ENCODE measurements at places on chromosomes 4 and X.

DNA sequence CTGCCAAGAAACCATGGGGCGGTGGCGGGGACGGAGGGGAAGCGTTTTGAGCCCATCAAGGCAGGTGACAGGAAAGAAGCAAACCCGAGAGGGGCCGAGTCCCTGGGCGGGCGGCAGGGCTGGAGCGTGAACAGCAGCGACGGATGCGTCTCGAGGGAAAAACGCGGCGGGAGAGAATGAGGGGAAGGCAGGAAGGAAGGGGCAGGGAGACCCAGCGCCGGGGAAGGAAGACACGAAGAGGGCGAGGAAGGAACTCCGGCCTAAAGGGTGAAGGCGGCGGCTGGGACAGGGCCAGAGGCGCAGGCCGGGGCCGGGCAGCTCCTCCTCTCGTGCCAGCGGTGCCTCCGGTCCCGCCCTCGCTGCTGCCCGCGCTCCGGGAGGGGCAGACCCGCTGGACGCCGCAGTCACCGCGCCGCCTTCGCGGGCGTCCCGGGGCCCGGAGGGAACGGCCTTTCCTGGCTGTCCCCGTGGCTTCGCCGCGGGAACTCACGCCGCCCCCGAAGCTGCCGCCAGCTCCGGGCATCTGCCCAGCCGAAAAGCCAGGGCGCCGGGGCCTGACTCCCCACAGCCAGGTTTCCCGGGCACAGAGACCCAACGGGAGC, 751 bp upstream of the RGS12 start:
- peak; percentile 13 for DNase-seq

DNA sequence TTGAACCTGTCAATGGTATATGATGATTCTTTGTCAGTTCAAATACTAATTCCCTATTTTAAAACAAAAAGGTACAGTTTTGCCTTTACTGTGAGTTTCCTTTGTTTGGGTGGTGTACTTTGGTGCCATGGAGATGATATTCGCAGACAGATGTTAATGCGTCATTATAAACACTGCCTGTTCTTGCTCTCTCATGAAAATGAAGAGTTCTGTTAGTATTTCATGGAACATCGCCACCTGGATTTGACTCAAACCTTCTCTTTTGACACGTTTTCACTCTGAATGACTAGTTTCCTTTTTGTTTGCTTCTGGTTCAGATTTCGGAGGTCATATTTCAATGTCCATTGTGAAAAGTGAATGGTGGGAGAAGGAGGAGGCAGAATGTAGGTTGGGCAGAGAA, 6.9 kb upstream of the CTSO start:
- no peak for DNase-seq

GRCh38 chr4:78940752-78941151, 1.5 kb upstream of the PAQR3 start:
- DNase-seq, result no peak

- no peak for DNase-seq
Observed at GRCh38 chr4:133624744-133625143, 475.6 kb downstream of the PCDH10 start.

- peak; percentile 89 for DNase-seq
Observed at GRCh38 chrX:150688911-150689451, 4.2 kb upstream of the MTMR1 start.

DNA sequence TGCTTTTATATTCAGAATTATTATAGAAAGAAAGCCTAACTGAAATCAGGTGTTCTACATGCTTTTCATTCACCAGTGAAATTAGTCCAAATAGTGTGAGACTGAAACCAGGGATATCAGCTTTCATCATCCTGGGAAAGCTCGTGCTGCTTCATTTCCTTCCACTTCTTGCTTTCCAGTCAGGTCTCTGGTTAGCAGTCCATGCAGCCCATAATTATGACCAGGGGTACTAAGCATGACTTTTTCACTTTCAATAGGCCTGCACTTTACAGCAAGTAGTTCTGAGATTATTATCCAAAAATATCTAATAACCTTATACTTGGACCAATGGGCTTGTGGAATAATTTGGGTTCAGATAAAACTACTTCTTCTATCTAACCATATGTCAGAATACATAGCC, 673.2 kb upstream of the MAGEB2 start:
- no peak for DNase-seq

DNA sequence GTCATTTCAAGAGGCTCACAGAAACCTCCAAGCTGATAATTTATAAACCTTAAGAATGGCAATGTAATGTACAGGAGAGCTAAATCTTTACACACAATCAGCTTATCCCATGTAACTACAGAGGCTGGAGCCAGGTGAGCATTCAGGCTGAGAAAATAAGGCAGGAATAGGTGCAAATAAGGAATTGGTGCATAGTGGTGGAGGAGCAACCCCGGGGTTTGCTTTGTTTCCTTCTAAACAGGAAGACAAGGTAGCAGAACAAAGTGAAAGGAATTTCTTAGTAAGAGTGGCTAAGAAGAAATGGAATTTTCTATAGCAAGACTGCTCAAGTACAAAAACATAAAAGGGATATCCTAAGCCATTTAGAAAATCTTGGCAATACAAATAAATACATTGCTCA, 82.4 kb downstream of the NR3C2 start:
- DNase-seq, result no peak

DNA sequence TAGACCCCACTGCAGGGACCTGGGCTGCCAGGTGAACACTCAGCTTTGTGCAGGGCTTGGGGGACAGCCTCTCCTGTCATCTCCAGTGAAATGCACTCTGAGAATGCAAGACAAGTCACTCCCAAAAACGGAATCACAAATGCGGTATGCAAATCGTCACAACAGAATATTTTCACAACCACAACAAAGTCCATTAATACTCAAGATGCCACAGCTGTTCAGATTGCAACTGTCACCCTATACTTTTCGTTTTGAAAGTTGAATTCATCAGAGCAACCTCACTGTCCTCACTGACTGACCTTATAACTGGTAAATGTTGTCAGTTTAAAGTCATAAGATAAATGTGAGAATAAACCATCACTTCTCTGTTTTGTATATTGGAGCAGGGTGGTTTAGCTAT, 16.6 kb downstream of the JAKMIP1 start:
- DNase-seq, result no peak

Data from amniotic epithelial cell (primary cell).